ENCODE measurements at places on chromosomes 5 and 9.

DNA sequence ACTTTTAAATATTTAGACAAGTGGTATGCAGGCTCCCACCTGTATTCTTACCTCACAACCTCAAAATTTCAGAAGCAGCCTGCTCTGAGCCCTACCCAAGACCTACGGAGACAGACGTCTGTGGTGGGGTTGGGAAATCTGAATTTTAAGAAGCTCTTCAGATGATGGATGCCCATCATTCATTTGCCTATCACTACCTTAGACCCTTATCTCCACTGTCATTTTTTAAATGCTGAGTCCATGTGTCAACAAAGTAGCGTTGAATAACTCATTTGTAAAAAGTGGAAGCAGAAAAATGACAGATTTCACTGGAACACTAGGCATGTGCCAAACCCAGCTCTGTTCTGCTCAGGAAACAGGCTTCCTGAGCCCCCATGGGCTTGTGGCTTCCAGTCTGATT lies 85.7 kb downstream of the PDE4D start:
- no peak for DNase-seq

- DNase-seq = no peak
Observed at GRCh38 chr5:10579536-10580521, 16.0 kb downstream of the ANKRD33B start.

DNA sequence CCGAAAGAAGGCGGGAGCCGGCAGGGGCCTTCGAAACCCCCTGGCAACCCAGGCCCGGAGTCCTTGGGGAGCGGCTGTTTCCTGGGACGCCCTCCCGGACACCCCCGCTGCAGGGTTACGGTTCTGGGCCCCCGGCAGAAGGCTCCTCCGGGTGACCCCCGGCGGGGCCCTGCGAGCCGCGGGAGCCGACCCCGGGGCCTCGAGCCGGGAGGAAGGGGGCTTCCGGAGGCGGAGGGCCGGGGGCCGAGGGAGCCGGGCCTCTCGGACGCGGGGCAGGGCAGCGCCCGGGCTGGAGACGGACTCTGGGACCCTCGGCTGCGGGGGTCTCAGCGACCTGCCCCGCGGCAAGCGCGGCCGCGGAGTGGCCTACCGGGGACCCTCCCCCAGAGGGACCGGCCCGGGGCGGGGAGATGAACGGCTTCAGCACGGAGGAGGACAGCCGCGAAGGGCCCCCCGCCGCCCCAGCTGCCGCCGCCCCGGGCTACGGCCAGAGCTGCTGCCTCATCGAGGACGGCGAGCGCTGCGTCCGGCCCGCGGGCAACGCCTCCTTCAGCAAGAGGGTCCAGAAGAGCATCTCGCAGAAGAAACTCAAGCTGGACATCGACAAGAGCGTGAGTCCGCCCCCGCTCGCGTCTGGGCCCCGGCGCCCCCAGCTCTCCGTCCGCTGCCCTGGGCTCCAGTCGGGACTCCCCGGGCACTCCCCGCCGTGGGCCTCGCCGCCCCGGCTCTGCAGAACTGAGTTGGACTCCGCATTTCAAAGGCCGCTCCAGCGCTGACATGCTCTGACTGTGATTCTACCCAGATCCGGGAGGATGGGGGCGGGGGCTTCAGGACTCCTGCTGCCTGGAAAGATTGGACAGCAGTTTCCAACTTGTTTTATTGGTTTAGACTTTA lies 645 bp downstream of the SAP30L start:
- DNase-seq = peak; percentile 80

DNA sequence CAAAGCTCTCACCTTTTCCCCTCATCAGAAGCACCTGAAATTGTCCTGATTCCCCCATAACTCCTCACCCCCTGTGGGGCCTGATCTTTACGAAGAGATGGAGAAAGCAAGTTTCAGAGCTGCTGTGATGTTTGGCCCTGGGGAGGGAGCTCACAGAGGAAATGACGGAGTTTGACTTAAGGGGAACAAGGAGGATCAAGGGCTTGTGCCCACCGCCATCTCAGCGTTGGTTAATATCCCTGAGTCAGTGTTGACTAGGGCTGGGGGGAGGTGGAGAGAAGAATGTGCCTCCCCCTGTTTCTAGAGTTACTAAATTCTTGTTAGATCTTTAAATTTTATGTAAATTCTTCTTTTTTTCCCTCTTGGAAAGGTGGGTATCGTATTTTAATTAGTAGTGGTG lies 27.8 kb downstream of the FGF18 start:
- no peak for DNase-seq

DNA sequence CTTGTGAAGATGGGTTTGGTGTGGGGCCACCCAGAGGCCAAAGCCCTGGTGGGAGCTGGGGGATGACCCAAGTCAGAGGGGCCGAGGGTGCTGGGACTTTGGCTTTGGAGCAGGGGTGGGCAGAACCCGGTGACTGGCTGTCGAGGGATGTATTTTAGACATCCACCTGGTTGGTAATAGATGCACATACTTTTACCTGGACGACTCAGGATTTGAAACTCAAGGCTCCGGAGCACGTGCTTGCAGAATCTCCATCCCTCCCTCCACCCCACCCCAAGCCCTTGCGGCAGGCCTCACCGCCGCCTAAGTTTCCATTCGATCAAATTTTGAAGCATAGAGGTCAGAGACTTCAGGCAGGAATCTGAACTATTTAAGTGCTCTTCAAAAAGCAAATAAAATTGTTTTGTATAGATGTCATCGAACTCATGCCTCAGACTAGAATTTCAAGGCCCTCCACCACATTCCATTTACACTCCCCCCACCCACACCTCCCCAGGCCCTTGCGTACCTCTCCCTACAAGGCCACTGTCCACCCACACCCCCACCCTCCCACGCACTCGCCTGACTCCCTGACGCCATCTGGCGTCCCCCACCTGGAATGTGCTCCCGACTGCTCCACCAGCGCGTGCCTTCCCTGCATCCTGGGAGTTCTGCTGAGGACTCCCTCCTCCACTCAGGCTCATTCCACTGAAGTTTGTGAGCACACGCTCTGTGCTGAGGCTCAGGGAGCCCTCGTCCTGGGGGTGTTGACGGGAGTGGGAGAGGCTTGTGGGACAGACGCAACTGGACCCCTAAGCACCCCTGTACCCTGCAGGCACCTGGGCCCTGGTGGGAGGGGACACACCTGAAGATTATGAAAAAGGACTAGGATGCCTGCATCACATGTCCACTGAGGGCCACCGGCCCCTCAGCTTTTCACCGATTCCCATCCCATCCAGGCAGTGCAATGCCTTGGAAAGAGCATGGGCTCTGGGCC lies 56.4 kb upstream of the RPL26L1 start:
- DNase-seq = no peak

GRCh38 chr9:74526215-74526614 lies 29.1 kb downstream of the RORB start:
- DNase-seq = no peak

- DNase-seq = no peak
Observed at GRCh38 chr9:82031538-82032280, 43.1 kb downstream of the SPATA31D1 start.

DNA sequence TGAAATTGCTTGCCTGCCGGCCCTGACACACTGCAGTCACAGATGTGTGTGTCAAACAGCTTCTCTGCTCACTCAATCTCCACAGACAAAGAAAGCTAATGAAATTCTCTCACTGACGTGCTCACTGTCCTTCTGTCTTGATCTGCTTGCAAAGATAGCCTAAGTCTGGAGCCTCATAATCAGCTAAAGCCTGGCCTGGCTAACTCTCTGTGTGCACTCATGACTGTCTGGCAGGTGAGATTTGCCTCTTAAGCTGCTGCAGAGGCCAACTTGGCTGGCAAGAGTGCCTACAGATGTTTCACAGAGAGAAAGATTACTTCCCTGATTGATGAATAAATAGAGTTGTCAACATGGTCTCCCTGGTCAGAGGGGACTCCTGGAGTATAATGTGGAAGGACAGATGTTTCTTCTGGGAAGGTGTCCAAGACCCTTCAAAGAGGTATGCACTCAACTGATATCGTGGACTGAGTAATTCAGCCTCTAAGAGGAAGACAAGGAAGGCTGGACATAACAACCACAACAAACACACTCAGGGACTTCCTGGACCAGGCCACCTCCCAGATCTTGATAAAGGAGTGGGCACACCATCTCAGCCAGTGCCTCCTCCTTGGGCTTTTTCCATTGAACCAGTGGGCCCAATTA lies 362.0 kb downstream of the SPOCK1 start:
- DNase-seq = no peak

DNA sequence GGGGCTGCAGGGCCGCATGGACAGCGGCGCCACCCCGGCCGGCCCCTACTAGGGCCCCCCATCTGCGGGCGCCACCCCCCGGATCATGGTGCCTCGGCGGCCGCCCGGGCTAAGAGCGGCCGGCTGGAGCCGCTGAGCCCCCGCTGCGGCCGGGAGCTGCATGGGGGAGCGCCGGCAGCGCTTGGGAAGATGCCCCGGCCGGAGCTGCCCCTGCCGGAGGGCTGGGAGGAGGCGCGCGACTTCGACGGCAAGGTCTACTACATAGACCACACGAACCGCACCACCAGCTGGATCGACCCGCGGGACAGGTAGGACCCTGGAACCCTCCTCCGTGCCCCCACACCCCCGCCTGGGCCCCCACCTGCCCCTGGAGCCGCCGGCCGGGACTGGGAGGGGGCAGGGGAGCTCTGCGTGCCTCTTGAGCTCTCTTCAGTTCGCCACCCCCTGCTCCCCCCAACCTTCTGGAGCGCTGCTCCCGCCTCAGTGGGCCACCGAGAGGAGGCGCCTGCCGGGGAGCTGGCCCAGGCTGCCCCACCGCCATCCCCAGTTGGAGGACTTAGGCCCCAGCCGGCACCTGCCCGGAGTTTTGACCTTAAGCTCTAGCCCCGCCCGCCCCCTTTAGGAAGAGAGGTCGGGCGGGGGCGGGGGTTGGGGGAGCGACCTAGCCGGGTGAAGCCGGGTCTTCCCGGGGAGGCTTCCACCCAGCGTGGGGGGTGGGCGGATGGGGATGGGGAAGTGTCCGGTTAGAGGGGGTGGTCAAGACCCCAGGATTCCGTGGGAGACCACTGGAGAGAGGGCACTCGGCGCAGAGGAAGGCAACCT lies 730 bp downstream of the WWC1 start:
- DNase-seq = no peak
